ENCODE measurements at places on chromosomes 7 and 10. TPM values are rescaled to one million over a fixed set of nuclear protein-coding genes. Genes with fewer than 3 reads are reported as not detected.
A peak's percentile ranks its signal among the peaks of the same experiment; 100 is the strongest.

TRPV5 gene
- polyA plus RNA-seq, result not detected

DNA sequence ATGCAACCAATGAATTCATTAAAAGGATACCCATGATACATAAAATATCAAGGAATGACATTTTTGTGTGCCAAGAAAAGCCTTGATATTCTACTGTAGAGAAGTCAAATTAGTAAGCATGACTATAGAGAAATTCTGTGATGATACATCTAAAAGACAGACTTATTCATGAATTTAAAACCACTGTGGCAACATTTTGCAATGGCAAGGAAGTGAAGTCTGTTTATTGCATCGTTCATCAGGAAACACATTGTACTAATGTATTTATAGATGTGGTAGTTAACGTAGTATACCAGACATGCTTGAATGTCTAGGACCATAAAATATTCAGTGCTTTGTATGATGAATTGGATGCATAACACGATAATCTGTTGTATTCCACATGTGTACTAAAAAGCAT, 9.3 kb upstream of the CLEC5A start:
- peaks cover 84% of the 10 kb centered on the region for H3K4me1 ChIP-seq
- no peaks in the 10 kb centered on the region for H3K36me3 ChIP-seq
- peak overlapping the region; percentile 76 for H3K27ac ChIP-seq
- no peaks in the 10 kb centered on the region for H3K27me3 ChIP-seq
- no peak overlapping the region for H3K4me3 ChIP-seq

DNA sequence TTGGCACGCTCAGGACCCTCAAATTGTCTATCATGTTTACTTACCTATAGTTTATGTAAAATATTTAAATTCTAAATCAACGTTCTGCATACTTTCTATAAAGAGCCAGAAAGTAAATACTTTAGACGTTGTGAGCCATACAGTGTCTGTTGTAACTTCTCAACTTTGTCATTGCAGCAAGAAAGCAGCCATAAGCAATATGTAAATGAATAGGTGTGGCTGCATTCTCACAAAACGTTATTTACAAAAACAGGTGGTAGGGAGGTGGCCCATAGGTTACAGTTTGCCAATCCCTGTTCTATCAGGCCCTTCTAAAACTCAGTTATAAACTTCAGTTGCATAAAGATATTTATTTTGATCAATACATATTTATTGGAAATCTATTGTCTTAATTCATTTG, 12.1 kb upstream of the NPY start:
- no peaks in the 10 kb centered on the region for H3K36me3 ChIP-seq
- H3K4me3 ChIP-seq, result no peak overlapping the region

MPP7 gene
- polyA plus RNA-seq, result 17.3 TPM

DNA sequence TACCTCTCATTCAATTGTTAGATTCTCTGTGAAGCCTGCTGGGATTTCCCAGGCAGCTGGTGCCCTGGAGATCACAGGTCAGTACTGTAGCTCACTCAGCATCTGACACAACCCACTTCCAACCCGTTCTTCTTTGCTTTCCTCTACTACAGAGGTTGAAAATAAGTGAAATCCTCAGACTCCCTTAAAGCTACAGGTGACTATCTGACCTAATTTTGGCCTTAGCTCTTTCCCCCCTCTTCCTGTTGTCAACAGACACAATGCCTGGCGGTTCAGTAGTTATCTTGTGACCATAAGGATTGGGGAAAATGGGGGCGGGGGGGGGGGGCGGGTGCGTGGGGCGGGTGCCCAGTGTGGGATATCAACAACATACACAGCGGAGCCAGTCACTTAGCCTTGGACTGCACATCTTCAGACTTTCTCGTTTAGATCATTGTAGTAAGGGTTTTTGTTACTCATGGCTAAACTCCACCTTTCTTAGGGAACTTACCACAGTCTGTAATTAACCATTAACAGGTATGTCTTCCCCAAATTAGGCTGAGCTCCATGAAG, 37.8 kb downstream of the MTPN start:
- peak overlapping the region; percentile 46 for H3K27ac ChIP-seq
- peaks cover 7% of the 10 kb centered on the region for H3K36me3 ChIP-seq
- no peak overlapping the region for H3K4me3 ChIP-seq
- H3K4me1 ChIP-seq, result no peaks in the 10 kb centered on the region
- DNase-seq, result no peak
- no peaks in the 10 kb centered on the region for H3K27me3 ChIP-seq

GRCh38 chr10:79298403-79299244, 48.6 kb upstream of the PPIF start:
- no peak overlapping the region for H3K4me3 ChIP-seq
- H3K27me3 ChIP-seq, result no peaks in the 10 kb centered on the region
- H3K27ac ChIP-seq, result peak overlapping the region; percentile 98
- H3K36me3 ChIP-seq, result peaks cover 71% of the 10 kb centered on the region
- H3K4me1 ChIP-seq, result peaks cover 46% of the 10 kb centered on the region
- peak; percentile 96 for DNase-seq

DNA sequence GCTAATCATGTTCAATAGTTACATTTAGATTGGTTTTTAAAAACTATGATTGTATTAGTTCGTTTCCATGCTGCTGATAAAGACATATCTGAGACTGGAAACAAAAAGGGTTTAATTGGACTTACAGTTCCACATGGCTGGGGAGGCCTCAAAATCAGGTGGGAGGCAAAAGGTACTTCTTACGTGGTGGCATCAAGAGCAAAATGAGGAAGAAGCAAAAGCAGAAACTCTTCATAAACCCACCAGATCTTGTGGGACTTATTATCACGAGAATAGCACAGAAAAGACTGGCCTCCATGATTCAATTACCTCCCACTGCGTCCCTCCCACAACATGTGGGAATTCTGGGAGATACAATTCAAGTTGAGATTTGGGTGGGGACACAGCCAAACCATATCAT, 34.1 kb upstream of the CC2D2B start:
- DNase-seq, result no peak
- no peaks in the 10 kb centered on the region for H3K4me1 ChIP-seq
- H3K4me3 ChIP-seq, result no peak overlapping the region

DNA sequence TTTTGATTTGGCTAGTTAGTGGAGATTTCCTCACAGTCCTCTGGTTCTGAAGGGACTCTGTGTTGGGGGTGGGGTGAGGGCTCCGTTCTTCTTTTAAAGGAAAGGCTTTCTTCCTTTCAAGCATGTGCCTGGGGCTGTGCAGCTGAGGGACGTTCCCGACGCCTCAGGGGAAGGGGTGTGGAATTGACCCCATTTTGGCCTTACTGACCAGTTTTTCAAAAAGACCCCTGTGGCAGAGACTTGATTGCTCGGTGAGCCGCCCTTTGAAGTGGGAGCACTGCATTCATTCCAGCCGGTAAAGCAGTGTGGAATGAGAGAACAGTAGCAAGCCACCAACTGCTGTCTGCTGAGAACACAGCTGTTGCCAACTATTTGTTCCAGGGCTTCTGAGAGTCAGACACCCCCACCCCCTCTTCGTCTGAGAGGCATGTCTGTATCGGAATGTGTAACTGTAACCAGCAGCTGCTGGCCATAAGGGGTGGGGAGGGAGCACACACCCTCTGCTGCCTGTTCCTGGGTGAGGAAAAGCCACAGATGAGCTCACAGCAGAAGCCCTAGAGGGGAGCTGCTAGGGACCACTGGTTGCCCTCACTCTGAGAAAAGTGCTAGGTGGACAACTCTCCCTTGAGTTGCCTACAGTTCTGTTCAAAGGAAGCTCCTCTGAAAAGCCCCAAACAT, 33.2 kb downstream of the WBP1L start:
- peaks cover 53% of the 10 kb centered on the region for H3K4me1 ChIP-seq
- H3K4me3 ChIP-seq, result no peak overlapping the region
- no peak for DNase-seq
- no peaks in the 10 kb centered on the region for H3K27me3 ChIP-seq
- peak overlapping the region; percentile 75 for H3K27ac ChIP-seq

VSTM4 gene
- polyA plus RNA-seq, result not detected

DNA sequence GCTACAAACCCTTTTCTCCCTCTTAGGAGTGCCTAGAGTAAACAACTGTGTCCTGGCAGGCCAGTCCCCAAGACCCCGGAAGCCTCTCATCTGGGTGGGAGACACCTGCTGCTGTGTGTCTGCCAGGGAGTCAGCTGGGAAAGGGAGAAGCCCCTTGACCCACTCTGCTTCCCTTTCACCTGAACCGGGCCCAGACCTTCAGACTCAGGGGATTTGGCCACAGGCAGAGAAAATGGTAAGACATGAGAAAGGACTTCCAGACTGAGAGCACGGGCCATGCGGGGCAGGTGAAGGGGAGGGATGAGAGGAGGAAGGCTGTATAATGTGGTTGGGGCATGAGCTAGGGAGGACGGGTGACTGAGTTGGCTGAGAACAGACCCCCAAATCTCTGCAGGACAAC, 36.0 kb upstream of the NPFFR1 start:
- H3K27me3 ChIP-seq, result peaks cover 24% of the 10 kb centered on the region
- peaks cover 35% of the 10 kb centered on the region for H3K4me1 ChIP-seq
- no peaks in the 10 kb centered on the region for H3K36me3 ChIP-seq
- no peak overlapping the region for H3K4me3 ChIP-seq
- DNase-seq, result no peak

DNA sequence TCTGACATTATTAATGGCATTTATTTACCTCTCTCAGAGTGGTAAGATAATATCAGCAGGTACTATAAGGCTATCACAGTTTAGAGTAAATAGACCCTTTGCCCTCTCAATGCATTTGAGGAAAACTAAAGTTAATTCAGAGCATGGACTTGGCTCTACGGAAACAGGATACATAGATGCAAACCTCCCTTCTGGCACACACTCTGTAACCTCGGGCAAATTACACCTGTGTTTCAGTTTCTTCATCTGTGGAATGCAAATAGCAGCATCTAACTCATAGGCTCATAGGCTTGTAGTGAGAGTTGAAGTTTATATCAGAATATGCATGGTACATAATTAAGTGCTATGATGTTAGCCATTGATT, 5.6 kb downstream of the RAPGEF5 start:
- no peak for DNase-seq
- H3K4me1 ChIP-seq, result no peaks in the 10 kb centered on the region
- H3K4me3 ChIP-seq, result no peak overlapping the region
- H3K27me3 ChIP-seq, result peaks cover 18% of the 10 kb centered on the region

DNA sequence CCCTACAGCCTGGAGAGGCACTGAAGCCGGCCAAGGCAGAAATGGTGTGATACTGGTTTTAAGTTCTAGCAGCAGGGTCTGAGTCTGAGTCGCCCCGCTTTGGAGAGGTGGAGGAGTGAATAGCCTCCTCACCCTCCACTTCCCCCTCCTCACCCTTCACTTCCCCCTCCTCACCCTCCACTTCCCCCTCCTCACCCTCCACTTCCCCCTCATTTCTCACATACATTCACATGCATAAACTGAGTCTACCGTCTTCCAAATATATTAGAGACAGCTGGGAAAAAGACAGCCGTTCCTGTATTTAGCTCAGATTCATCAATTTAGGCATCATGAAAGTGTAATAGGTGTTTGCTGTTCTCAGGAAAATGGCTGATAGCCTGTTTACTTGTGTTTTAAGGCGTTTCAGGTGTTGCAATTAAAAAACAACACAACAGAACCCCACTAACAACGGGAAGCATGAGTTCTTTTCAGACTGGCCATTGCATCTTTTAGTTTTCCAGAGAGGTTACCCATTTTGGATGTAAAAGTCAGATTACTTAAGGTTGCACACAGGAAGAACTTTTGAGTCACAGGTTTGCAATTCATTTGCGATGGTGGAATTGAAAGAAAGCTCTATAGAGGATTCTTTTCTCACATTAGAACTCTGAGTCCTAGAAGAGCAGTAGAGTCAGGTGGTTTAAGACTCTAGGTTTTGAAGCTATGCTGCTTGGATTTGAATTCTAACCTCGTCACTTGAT, 861 bp downstream of the NRBF2 start:
- H3K4me1 ChIP-seq, result peaks cover 28% of the 10 kb centered on the region
- H3K4me3 ChIP-seq, result peak overlapping the region; percentile 80
- H3K27me3 ChIP-seq, result no peaks in the 10 kb centered on the region
- peak; percentile 83 for DNase-seq
- H3K36me3 ChIP-seq, result no peaks in the 10 kb centered on the region

GRCh38 chr10:34647875-34648865, 166.9 kb downstream of the PARD3 start:
- no peaks in the 10 kb centered on the region for H3K4me1 ChIP-seq
- H3K4me3 ChIP-seq, result no peak overlapping the region
- no peak for DNase-seq
- H3K27ac ChIP-seq, result no peak overlapping the region

EPHB6 gene
- 7.9 TPM for polyA plus RNA-seq

ST7 gene
- 3.6 TPM for polyA plus RNA-seq

GRCh38 chr10:94351089-94351488, 11.7 kb downstream of the NOC3L start:
- H3K27me3 ChIP-seq, result no peaks in the 10 kb centered on the region
- peaks cover 94% of the 10 kb centered on the region for H3K36me3 ChIP-seq
- H3K27ac ChIP-seq, result no peak overlapping the region
- no peak overlapping the region for H3K4me3 ChIP-seq
- no peaks in the 10 kb centered on the region for H3K4me1 ChIP-seq

- peaks cover 71% of the 10 kb centered on the region for H3K4me1 ChIP-seq
- H3K27ac ChIP-seq, result no peak overlapping the region
- no peaks in the 10 kb centered on the region for H3K27me3 ChIP-seq
- H3K4me3 ChIP-seq, result no peak overlapping the region
- DNase-seq, result no peak
Measured at GRCh38 chr10:132541601-132542011, 4.0 kb downstream of the INPP5A start.

GRCh38 chr10:101080933-101081931, 19.4 kb downstream of the KAZALD1 start:
- H3K4me1 ChIP-seq, result no peaks in the 10 kb centered on the region
- no peak for DNase-seq
- H3K4me3 ChIP-seq, result no peak overlapping the region
- H3K27me3 ChIP-seq, result peaks cover 76% of the 10 kb centered on the region

Data from CD14-positive monocyte (primary cell).